Fibroblast of skin of right quadriceps (primary cell): ENCODE measurements at places on chromosomes 1 and 21.

GRCh38 chr1:200673952-200674823 is 4.5 kb upstream of the DDX59 start:
- peak; percentile 70 for DNase-seq

DNA sequence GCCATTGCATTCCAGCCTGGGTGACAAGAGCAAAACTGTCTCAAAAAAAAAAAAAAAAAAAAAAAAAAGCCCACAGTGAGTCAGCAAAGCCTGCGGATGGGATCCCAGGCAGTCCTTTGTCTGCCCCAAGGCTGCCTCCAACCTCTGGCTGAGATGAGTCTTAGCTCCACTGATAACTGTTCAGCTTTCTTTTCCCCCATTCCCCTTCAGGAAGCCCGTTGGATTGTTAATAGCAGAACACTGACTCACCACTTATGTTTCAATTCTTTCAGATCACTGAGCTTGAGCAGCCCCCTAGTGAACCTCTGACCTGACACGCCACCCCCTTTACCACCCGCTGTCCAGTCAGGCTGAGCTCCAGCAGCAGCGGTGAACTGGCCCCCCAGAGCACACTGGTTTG is 57.5 kb downstream of the ERG start:
- peak; percentile 96 for DNase-seq

- no peak for DNase-seq
Measured at GRCh38 chr21:38183961-38184360, 72.8 kb upstream of the KCNJ15 start.

- DNase-seq, result peak; percentile 46
Measured at GRCh38 chr1:45512641-45513054, 9.0 kb downstream of the PRDX1 start.

DNA sequence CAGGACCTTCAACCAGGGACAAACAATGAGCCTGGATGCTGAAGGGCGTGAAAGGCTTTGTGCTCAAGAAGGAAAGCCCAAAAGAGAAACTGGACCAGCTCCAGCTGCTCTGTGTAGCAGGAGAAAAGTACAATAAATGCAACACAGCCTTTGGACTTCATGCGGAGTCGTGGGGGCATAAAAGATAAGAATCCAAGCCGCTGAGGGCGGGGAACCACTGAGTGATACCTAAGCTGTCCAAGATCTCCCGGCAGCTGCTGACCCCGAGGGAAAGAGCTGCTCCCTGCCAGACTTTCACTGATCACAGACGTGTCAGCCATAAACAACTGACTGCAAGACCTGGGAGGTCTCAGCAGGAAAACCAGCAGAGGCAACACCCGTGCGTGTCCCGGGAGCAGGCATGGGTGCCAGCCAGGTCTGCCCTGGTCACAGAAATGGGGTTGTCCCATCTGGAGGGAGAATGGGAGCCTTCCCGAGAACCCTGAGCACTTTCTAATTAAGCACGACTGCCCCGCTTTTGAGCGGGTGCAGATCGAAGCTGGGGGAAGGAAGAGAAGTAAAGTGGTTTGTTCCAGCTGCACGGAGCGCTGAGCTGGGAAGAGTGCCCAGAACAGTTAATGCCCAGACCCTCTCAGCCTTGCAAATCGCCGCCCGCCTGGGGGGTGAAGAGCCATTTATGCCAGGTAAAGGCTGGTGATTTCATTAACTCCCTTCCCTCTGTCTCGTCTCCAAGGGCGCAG is 68.3 kb upstream of the TARDBP start:
- peak; percentile 8 for DNase-seq

- peak; percentile 35 for DNase-seq
Measured at GRCh38 chr1:222240536-222241181, 307.2 kb downstream of the HHIPL2 start.

GRCh38 chr1:3393024-3393986 is 61.2 kb upstream of the ARHGEF16 start:
- DNase-seq, result no peak

- no peak for DNase-seq
Measured at GRCh38 chr1:2240270-2241156, 12.4 kb downstream of the SKI start.

DNA sequence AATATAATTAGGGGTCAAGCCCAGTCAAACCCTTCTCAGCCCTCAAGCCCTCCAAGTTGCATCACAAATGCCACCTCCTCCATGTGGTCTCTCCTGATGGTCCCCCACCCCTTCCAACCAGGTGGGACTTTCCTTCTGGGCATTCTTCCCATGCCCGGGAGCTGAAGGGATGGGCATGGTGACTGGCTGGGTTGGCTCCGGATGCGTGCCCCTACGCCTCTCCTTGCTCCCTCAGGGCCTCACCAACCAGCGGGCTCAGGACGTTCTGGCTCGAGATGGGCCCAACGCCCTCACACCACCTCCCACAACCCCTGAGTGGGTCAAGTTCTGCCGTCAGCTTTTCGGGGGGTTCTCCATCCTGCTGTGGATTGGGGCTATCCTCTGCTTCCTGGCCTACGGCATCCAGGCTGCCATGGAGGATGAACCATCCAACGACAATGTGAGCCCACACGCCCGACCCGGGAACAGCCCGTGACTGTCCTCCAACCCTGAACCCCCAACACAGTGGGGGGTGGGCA is 7.5 kb downstream of the ATP1A2 start:
- no peak for DNase-seq

- peak; percentile 36 for DNase-seq
Measured at GRCh38 chr1:168321945-168322344, 41.3 kb downstream of the TBX19 start.

DNA sequence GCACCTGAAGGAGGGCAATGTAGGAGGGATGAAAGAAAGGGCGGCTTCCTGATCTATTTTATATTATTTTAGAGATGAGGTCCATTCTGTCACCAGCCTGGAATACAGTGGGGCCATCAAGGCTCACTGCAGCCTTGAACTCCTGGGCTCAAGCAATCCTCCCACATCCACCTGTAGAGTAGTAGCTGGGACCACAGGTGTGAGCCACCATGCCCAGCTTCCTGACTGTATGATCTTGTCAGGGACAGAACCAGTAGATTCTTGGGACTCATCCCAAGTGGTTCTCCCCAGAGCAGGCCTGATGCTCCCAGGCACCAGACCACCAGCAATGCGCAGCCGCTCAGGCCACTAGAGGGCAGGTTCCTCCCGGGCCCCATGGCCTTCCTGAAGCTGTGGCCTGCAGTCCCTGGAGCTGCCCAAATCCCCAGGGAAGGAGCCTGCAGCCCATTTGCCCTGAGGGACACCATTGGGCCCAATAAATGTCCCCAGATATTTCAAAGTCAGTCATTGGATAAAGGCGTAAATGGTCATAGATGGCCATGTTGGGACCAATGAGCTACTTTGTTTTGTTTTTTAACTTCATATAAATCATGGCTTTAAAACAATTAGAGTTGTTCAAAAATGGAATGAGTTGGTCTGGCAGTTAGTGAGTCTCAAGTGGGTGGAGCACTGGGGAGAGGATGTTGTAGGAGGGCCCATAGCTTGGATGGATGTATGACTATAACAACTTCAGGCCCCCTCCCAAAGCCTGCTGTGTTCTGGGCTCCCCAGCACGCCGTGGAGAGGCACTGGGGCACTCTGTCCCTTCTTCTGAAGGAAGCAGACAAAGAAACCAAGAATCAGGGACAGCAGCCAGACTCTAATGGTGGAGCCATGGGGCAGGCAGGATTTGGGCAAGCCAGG is 44.7 kb upstream of the GOLT1A start:
- DNase-seq, result peak; percentile 52

- DNase-seq, result peak; percentile 67
Measured at GRCh38 chr1:14980621-14981218, 172.8 kb upstream of the TMEM51 start.

DNA sequence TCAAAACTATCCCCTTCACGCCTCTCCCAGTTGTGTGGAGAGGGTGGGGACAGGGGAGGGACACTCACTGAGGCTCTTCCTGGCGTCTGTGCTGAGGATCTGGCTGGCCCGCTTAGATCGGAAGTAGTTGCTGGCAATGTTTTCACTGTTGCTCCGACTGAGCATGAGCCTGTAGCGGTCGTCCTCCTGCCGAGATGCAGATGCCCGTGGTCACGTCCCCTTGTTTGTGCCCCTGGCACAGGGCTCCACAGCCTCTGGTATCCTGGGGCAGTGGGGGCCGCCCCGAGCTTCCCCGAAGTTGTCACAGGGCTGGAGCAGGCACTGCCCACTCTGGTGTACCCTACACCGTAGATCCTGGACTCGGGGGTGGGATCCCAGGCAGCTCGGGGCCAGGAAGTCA is 5.0 kb upstream of the DDOST start:
- DNase-seq, result no peak

GRCh38 chr1:4046836-4047461 is 146.9 kb upstream of the C1orf174 start:
- DNase-seq, result no peak

DNA sequence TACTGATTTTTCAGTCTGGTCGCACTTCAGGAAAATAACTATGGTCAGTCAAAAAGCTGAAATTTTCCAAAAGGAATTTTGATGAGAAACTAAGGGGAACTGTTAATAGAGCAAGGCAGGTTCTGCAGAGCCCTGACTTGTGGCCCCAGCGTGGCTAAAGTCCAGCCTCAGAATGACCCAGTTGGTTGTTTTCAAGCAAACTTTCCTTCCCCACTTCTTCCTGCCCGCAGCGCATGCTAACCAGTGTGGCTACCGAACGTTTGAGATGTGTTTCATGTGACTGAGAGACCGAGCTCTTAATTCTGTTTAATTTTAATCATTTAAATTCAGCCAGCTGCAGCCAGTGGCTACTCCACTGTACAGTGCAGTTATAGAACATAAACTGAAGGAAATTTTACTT is 6.2 kb upstream of the IL10RB start:
- DNase-seq, result no peak

- no peak for DNase-seq
Measured at GRCh38 chr1:44256762-44257554, 43.7 kb downstream of the DMAP1 start.
